ENCODE measurements at places on chromosomes 12 and 14. TPM values are rescaled to one million over a fixed set of nuclear protein-coding genes. Genes with fewer than 3 reads are reported as not detected.

The DAO gene
- not detected for total RNA-seq

The MANSC4 gene
- total RNA-seq = not detected

The RIPK3 gene
- 42.6 TPM for total RNA-seq

DNA sequence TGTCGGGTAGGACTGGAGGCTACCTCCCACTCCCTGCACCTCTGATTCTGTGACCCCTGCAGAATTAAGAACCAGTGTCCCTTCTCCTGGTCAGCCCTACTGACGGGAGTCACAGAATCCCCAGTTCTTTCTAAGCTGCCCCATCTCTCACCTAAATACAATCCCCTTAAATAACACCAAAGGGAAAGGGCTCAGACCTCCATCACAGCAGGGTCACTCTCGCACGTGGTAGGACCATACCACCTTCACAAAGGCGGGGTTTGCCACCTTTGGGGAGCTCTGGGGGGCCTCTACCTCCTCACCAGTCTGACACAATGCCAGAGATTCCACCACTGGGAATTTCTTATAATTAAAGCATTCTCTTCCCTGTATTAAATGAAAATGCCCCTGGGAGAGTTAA lies 35.6 kb downstream of the DAD1 start:
- no peaks in the 10 kb centered on the region for H3K27me3 ChIP-seq
- H3K27ac ChIP-seq = peak overlapping the region; percentile 10
- peaks cover 55% of the 10 kb centered on the region for H3K4me1 ChIP-seq
- no peak overlapping the region for H3K4me3 ChIP-seq
- no peak for DNase-seq

GRCh38 chr14:96135285-96135684 lies 69.4 kb upstream of the BDKRB2 start:
- H3K4me3 ChIP-seq = no peak overlapping the region
- peaks cover 27% of the 10 kb centered on the region for H3K4me1 ChIP-seq
- no peak overlapping the region for H3K27ac ChIP-seq
- H3K27me3 ChIP-seq = no peaks in the 10 kb centered on the region
- H3K36me3 ChIP-seq = no peaks in the 10 kb centered on the region

DNA sequence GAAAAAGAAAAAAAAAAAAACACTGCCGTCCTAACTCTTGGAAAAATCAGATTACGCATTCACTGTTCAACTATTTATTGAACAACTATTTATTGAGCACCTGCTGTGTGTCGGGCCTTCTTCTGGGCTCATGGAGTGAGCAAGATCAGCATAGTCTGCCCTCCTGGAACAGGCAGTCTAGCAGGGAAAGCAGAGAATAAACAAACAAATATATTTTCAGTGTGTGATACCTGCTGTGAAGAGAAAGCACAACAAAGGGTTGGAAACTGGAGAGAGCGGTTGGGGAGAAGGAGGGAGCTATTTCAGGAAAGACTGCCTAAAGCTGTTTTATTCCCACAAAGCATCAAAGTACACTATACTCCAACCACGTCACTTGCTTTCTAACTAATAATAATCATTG lies 10.8 kb downstream of the PROX2 start:
- H3K36me3 ChIP-seq = no peaks in the 10 kb centered on the region
- H3K4me3 ChIP-seq = no peak overlapping the region
- H3K4me1 ChIP-seq = no peaks in the 10 kb centered on the region
- H3K27me3 ChIP-seq = no peaks in the 10 kb centered on the region

DNA sequence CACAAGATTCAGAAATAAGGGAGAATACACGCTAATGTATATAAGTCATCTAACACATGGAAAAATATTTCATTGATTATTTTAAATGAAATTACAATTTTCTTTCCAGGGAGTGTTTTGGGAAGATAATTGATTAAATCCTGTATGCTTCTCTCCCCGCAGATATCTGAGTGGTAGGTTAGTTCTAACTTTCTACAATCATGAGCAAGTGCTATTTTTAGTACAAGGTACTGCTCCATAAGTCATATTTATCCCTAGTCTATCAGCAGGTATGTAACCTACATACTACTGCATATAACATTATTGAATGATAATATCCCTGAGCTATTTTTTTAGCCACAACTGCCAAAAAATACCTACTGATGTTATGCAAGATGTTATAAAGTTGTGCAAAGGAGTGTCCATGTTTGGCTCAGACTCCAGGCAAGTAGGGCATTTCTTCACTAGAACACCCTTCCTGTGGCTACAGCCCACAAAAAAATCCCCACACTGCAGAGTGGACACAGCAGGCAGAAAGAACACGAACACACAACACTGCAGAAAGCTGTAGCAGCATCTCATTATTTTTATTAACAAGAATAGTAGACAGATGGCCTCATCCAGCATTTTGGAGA lies 87.0 kb downstream of the SEC23A start:
- no peak overlapping the region for H3K4me3 ChIP-seq
- H3K27me3 ChIP-seq = no peaks in the 10 kb centered on the region
- DNase-seq = no peak
- H3K36me3 ChIP-seq = no peaks in the 10 kb centered on the region
- no peaks in the 10 kb centered on the region for H3K4me1 ChIP-seq
- no peak overlapping the region for H3K27ac ChIP-seq

DNA sequence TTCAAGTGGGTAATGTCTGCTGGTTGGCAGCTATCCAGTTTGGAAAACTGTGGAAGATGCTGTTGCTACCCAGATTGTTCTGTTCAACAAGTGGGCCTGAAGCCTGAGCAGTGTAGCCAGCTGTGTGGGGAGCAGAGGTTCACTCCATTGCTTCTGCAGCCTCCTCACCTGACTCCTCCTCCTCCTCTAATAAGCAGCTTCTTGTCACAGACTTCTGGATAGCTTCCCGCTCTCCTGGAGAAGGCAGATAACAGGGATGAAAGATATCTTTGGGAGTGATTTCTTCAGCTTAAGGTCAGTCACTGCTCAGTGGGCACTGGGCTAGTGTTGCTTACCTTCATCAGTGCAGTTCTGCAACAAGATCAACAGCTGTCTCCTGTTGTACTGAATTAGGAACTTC lies 2.0 kb downstream of the POP5 start:
- no peak overlapping the region for H3K4me3 ChIP-seq
- H3K27me3 ChIP-seq = no peaks in the 10 kb centered on the region
- peaks cover 53% of the 10 kb centered on the region for H3K36me3 ChIP-seq
- DNase-seq = no peak
- no peak overlapping the region for H3K27ac ChIP-seq
- peaks cover 13% of the 10 kb centered on the region for H3K4me1 ChIP-seq

GRCh38 chr12:11854011-11854499 lies 204.6 kb downstream of the ETV6 start:
- peaks cover 3% of the 10 kb centered on the region for H3K4me1 ChIP-seq
- DNase-seq = no peak
- no peak overlapping the region for H3K4me3 ChIP-seq
- peaks cover 59% of the 10 kb centered on the region for H3K36me3 ChIP-seq
- no peak overlapping the region for H3K27ac ChIP-seq

DNA sequence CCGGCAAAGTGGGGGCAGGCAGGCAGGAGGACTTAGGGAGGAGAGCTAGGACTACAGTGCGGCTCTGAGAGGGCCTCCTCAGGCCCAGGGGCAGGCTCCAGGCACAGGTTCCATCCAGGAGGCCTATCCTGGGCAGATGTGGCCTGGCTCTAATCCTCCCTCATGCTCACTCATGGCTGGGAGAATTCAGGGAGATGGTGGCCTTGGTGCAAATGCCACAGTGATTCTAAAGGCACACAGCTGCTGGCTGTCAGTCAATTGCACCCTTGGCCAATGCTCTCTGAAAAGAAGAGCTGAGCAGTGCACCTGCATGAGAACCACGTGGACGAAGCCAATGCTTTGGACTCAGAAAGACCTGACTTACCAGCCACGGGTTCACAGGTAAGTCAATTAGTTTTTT lies 89.6 kb downstream of the C12orf75 start:
- H3K36me3 ChIP-seq = no peaks in the 10 kb centered on the region
- no peaks in the 10 kb centered on the region for H3K27me3 ChIP-seq
- no peaks in the 10 kb centered on the region for H3K4me1 ChIP-seq
- H3K27ac ChIP-seq = no peak overlapping the region
- no peak for DNase-seq

DNA sequence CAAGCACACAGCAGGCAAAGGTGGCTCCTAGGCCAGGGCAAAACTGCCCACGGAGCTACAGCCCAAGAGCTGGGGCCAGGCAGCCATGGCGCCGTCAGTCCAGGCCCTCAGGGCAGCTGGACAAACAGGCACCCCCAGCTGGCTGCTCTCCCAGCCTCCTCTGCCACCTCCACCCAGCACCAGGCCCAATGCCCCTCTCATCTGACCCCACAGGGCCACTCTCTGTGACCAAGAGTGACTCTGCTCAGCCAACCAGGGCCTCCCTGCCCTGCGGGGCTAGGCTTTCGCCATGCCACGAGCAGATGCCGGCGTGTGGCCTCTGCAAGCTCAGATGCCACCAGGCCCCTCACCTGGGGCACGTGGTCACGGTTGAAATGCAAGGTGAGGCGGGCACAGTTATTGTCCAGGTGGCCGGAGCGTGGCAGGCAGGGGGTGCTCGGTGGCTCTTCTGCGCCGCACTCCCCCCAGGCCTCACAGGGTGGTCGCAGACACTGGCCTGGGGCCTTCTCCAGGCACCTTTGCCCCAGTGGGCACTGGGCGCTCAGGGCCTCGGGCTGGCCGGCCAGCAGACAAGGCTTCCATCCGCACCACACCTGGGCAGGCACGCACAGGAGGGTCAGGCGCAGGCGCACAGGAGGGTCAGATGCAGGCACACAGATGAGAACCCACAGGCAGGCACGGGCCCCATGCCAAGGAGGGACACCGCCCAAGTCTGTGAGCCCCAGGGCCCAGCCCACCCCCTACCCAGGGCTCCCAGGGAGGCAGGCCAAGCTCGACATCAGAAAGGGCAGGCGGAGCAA lies 23.0 kb downstream of the JAG2 start:
- no peaks in the 10 kb centered on the region for H3K4me1 ChIP-seq
- no peak for DNase-seq
- no peaks in the 10 kb centered on the region for H3K27me3 ChIP-seq
- no peak overlapping the region for H3K4me3 ChIP-seq
- H3K36me3 ChIP-seq = no peaks in the 10 kb centered on the region

DNA sequence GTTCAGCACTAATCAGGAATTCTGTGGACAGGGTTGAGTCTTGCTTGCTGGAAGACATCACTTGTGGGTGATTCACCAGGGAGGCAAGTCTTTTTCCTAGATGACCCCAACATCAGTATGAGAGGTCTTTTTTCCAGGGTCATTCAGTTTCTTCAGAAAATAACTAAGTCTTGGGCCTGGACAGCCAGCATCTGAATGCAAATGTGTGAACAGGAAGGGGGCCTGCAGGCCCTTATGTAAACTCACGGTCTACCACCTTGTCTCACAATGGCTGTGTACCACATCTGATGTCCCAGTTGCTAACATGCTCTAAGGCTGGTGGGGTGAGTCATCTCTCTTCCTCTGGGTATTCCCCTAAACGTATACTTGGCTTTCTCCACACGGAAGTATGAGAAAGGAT lies 79.2 kb downstream of the HECTD4 start:
- no peak overlapping the region for H3K27ac ChIP-seq
- no peaks in the 10 kb centered on the region for H3K27me3 ChIP-seq
- peaks cover 15% of the 10 kb centered on the region for H3K4me1 ChIP-seq

- H3K4me1 ChIP-seq = no peaks in the 10 kb centered on the region
- no peaks in the 10 kb centered on the region for H3K27me3 ChIP-seq
- no peak overlapping the region for H3K27ac ChIP-seq
- DNase-seq = no peak
Measured at GRCh38 chr12:31466768-31467167, 124.2 kb downstream of the DENND5B start.

GRCh38 chr12:57097554-57097835 lies 8.6 kb downstream of the NAB2 start:
- peaks cover 84% of the 10 kb centered on the region for H3K36me3 ChIP-seq
- peak overlapping the region; percentile 98 for H3K27ac ChIP-seq
- H3K27me3 ChIP-seq = no peaks in the 10 kb centered on the region
- DNase-seq = no peak
- peaks cover 50% of the 10 kb centered on the region for H3K4me1 ChIP-seq

DNA sequence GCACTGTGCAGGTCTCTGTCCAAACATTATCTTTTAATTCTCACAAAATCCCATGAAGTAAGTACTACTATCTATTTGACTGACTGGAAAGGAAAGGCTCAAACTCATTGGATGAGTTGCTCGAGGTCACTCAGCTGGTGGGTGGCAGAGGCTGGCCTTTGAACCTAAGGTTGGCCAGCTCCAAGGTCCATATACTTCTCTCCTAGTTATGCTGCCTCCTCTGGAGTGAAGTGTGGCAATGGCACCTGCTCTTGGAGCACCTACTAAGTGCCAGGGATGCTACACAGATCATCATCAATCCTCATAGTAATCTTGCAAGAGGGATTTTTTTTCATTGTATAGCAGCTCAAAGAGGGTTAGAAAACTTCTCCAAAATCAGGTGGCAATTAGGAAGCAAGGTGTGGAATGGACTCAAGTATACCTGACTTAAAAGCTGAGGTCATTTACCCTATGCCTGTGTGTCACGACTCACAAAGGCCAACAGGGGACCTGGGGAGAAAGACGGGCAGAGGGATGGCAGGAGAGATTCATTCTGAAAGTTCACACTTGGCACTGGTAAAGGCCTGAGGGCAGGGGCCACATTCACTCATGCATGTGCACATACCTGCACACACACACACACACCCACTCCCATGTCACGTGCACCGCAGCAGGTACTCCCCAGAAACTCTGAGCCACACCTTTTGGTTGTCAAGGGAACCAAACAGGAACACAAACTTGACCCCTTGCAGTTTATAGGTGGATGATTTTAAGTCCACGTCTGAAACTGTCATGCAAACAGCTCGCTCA lies 146.4 kb downstream of the FOXN3 start:
- H3K4me3 ChIP-seq = no peak overlapping the region
- H3K4me1 ChIP-seq = peaks cover 55% of the 10 kb centered on the region
- DNase-seq = peak; percentile 43
- H3K36me3 ChIP-seq = peaks cover 11% of the 10 kb centered on the region
- no peaks in the 10 kb centered on the region for H3K27me3 ChIP-seq

GRCh38 chr14:35390577-35391387 lies 13.8 kb downstream of the NFKBIA start:
- no peak overlapping the region for H3K27ac ChIP-seq
- no peaks in the 10 kb centered on the region for H3K27me3 ChIP-seq
- H3K4me1 ChIP-seq = peaks cover 13% of the 10 kb centered on the region
- H3K36me3 ChIP-seq = no peaks in the 10 kb centered on the region
- no peak overlapping the region for H3K4me3 ChIP-seq

GRCh38 chr12:40945772-40946171 lies 242.3 kb upstream of the PDZRN4 start:
- no peaks in the 10 kb centered on the region for H3K4me1 ChIP-seq
- no peak overlapping the region for H3K4me3 ChIP-seq
- DNase-seq = no peak

DNA sequence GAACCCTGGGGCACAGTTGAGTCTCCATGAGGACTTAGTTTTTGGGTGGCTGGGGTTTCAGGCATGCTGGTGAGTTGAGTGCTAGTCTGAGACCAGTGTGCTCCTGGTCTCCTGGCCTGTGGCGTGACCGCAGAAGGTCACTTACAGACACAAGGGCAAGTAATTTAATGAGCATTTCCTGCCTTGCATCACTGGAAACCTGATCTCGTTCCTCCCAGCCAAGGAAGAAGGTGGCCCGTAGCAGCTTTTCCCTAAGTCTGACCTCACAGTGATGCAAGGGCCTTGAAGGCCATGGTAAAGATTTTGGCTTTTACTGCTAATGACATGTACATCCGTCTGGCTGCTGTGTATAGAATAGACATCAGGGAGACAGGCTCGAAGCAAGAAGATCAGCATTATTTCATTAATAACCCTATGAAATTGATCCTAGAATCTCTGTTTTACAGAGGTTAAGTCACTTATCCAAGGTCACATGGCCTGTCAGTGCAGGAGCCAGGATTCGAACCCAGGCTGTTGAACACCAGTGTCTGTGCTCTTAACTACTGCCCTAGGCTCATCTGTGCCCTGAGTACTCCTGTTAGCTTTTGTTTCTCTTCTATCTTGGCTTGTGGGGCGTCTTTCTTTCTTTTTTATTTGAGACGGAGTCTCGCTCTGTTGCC lies 4.6 kb downstream of the TMEM120B start:
- peaks cover 15% of the 10 kb centered on the region for H3K4me1 ChIP-seq
- no peak overlapping the region for H3K4me3 ChIP-seq
- DNase-seq = no peak
- H3K27me3 ChIP-seq = no peaks in the 10 kb centered on the region
- no peaks in the 10 kb centered on the region for H3K36me3 ChIP-seq

Measured in stomach (tissue), 19 donors.